ENCODE measurements at places on chromosomes 12 and 14.

GRCh38 chr14:65631040-65631439 is 218.5 kb downstream of the FUT8 start:
- DNase-seq = no peak

DNA sequence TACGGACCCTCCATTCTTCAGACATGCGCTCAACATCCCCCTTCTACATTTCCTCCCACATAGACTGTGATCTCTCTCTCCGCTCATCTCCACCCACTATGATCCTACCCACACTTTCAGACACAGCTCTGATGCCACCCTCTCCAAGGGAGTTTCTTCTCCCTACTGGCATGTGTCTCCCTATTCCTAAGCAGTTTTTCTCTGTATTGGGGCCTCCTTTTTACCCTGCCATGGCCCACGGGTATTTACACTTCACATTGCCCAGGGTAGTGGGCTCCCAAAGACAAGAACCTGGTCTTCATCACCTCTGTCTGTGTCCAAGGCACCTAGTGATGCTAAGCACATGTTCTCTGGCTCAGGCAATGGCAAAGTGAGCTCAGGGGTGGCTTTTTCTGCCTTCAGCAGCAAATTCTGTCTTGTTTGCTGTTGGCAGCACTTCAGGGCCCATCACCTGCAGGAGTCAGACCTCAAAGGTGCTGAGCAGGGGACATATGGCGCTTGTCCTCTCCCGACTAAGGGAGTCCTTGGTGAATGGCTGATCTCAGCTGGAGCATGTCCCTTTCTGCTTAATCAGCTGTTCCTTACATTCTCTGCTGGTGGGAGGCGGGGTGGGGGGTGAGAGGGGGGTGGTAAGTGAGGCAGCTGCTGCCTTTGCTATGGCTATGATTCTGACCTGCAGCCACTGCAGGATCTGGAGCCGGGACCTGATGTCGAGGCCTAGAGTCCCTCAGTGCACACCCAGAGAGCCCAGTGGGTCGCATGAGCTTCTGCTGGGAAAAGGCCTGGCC is 256.8 kb downstream of the PCNX1 start:
- DNase-seq = no peak

GRCh38 chr12:94941440-94941862 is 62.0 kb downstream of the NDUFA12 start:
- peak; percentile 43 for DNase-seq

GRCh38 chr14:97602438-97603117 is 805.4 kb downstream of the VRK1 start:
- DNase-seq = peak; percentile 40

GRCh38 chr12:6347367-6348338 is 5.8 kb upstream of the TNFRSF1A start:
- no peak for DNase-seq

- DNase-seq = no peak
Observed at GRCh38 chr12:104275689-104276088, 27.9 kb upstream of the EID3 start.

GRCh38 chr14:64159588-64159987 is 134.6 kb downstream of the ESR2 start:
- no peak for DNase-seq

DNA sequence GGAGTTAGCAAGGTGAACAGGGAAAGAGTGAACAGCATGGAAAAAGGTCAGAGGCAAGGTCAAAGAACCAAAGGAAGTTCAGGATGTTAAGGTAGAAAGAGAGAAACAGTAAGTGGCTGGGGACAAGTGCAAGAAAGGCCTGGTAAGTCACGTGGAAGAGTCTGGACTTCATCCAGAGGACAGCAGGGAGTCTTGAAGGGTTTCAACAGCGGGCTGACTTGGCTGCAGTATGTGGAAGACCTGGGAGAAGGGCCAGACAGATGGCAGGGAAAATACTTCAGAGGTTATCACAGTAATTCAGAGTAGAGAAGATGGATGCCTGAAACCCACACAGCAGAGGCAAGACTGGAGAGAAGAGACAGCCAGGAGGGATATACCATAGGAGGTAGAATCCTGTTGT is 34.0 kb downstream of the CIT start:
- DNase-seq = no peak

DNA sequence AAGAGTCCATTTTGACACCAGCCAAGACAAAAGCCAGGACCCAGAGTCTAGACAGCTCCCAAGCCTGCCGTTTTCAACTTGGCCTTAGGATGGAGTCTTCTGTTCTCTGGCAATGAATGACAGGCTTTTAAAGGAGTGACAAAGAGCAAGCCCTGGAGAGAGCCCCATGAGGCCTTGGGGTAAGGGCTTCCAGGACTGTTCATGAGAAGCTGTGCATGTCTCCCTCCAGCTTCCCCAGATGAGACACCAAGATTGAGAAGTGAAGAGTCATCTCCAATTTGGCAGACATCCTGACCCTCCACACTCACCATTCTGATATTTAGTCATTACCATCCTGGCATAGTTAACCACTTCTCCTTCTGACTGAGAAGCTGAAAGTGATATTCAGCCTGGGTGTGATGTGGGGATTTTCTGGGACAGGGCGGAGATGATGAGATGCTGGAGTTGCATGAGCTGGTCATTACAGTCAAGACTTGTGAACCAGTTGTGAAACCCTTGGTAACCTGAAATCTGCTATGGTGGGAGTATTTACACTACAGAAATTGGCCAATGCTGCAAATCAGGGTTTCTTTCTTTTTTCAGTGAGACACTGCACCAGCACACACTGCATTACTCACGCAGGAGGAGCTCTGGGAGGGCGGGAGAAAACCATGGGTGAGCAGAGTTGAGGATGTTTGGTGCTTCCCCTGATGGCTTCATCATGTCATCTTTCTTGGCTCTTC is 77.8 kb downstream of the VCPKMT start:
- peak; percentile 72 for DNase-seq

- no peak for DNase-seq
Observed at GRCh38 chr12:55852740-55853139, 10.0 kb upstream of the MMP19 start.

- DNase-seq = no peak
Observed at GRCh38 chr14:32017587-32017986, 59.5 kb upstream of the ARHGAP5 start.

- no peak for DNase-seq
Observed at GRCh38 chr12:131385313-131386166, 325.4 kb upstream of the SFSWAP start.

- no peak for DNase-seq
Observed at GRCh38 chr12:99133401-99133800, 488.3 kb downstream of the APAF1 start.

Measured in stimulated activated CD4-positive, alpha-beta T cell treated with anti-CD3 and anti-CD28 coated beads, Interleukin-15, amount 100 ng/mL, for 48 hours (primary cell).